ENCODE measurements at places on chromosomes 1 and 21. TPM values are rescaled to one million over a fixed set of nuclear protein-coding genes. Genes with fewer than 3 reads are reported as not detected.

DNA sequence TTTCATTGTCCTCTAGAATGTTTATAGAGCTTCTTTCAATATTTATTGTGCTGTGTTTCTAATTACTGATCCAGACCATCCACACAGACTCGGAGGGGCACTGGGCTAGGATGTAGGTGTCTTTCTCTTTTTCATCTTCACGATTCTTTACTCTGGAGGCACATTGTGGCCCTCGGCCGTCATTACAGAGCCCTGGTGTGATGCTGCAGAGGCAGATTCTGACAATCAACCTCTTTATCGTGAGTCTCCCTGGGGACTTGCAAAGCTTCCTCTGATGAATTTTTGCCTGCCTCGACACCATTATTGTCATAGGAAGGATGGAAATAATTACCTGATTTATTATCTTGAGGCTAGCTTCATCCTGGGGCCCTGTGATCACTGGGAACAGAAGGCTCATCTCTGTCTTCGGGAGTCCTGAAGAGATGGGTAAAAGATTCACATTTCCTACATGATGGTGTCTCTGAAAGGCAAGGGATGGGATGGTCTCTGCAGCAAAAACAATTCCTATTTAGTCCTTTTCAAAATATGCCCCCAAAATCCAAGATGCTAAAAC lies 89.4 kb downstream of the SEC16B start:
- DNase-seq, result no peak

DNA sequence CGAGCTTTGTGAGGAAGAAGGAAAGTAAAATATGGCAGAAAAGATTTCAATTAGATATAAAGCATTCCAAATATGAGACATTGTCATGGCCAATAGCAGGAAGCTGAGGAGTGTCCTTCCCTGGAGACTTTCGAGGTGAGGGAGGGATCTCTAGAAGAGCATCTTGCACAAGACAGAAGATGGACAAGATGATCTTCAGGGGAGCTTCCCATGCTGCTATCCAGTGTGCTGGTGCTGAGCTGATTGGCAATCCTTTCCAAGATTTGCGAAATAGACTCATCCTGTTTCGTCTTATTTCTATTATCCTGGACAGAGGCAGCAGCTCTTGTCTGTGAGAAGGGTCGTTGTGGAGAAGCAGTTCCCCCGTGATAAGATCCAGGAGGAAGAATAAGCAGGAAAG lies 342.0 kb upstream of the CAMK1G start:
- no peak for DNase-seq

DNA sequence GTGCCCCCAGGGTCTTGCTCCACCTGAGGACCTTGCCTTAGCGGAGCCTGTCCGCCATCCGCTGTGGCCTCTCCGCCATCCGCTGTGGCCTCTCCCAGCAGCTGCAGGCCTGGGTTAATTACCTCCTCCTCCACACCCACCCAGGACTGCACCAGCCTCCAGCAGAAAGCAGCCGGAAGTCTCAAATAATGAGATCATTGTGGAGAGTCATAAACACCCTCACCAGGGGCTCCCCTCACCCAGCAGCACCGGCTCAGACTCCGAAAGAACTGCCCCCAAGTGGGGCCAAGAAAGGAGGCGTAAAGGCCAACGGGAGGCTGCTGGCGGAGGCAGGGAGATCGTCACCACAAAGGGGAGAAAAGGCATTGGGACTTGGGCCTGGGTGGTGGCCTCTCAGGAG lies 10.7 kb upstream of the GPR153 start:
- DNase-seq, result no peak

DNA sequence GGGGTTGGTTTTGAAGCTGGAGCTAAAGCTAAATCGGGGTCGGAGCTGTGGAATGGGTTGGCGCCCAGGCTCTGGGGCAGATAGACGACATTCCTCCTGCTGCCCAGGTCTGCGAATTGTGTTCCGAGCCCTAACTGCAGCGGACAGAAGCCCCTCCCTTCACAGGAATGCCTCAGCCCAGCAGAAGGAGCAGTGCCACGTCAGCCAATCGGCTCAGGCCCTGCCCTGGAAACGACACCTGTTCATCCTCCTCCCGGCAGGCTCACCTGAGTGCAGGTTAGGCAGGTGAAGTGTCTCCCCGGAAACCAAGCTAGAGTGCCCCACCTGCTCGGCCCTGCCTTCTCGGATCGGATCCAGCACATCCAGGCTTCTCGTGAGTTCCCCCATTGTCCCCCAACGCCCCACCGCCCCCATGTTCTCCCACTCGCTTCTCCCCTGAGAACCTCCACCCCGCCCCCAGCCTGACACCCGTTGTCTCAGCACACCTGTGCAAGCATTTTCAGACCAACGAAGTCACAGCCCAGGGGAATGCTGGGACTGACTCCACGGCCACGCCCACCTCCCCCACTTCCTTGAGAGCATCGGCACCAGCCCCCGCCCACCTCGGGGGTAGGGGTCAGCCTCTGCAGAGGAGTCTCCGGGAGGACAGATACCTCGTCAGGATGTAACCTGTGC lies 775 bp downstream of the TMEM125 start:
- no peak for DNase-seq

DNA sequence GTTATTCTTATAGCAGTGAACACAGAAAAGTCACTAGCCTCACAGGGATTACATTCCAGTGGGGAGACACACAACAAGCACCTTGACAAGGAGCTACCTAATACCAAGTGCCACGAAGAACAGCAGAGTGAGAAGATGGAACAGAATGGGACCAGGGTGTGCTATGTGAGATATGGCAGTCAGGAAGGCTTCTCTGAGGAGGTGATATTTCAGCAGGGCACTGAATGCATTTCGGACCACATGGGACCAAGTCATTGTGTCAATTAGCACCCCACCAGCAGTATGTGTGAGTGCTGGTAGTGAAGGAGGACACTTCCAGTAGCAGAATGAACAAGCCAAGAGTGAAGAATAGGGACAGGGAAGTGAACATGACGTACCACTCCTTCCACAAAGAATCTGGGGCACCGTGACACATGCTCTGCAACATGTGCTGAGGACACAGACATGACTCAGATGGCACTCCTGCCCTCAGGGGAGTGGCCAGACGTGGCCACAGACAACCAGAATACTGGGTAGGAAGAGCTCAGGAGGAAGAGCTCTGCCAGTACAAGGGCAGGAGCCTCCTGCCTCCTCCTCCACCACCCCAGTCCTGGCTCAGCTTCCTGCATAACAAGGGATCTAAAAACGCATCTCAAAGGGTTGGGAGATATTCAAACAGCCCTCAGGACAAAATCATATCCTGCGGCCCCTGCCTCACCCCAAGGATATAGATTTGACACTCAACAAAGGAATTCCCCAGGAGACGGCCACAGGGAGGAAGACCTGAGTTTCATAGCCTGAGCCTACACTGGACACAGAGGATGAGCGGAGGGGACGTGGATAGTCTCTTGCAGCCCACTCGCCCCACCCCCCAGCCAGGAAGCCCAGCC lies 102.5 kb downstream of the TRABD2B start:
- no peak for DNase-seq

DNA sequence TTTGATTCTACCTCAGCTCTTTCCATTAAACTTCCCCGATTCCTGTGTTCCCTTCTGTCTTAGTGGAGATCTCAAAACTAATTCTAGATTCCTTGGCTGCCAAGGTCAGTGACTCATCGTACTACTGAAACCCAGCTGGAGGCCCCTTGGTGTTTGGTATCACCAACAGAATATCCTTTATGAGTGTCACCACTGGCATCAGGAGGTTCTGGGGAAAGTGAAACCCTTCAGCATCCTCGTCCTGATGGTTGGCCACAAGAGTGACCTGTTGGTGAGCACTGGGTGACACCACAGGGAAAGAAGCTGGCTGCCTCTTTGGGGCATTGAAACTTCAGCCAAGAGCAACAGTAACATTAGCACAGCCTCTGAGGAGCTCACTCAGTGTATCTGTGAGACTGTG lies 9.6 kb downstream of the RAB42 start:
- DNase-seq, result peak; percentile 78

DNA sequence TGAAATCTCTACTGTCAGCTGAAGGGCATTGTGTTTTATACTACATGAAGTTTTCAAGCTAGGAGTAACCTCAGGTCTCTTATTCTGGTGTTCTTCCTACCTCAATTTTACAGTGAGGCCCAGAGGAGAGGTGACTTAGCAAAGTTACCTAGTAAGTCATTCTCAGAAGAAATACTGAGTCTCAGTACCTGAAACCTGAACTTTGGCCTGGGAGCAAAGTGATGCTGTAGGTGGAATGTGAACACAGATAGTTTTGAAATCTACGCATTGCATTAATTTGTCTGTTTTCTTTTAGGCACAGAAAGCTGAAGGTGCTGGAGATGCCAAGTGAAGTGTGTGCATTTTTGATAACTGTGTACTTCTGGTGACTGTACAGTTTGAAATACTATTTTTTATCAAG lies 2.6 kb downstream of the HMGN2 start:
- no peak for DNase-seq

- no peak for DNase-seq
Measured at GRCh38 chr1:20666146-20666545, 5.0 kb upstream of the DDOST start.

DNA sequence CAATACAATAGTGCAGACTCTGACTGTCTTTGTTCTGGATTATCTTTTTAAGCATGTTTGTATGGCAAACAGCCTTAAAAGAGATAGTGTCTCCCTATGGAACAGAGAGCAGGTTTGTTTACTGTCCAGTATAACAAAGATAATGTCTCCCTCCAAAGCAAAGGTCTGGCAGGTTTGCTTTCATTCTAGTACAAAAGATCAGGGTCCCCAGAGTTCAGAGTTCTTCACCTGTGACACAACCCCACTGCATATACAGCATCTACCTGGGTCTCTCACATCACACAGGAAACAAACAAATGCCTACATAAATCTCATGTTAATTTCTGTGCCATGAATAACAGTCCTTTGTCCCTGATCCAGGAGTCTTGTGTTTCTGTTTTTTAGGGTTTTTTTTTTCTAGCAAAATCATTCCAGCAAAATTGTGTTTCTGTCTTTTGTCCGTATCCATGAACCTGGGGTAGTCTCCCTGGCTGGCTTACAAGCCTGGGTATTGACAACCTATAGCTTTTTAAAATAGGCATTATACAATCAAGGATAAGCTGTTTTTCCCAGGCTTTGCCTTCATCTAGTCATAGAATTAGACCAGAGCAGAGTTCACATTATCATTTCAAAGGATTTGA lies 89.4 kb upstream of the PTBP2 start:
- no peak for DNase-seq

The HSD3B2 gene
- not detected for polyA plus RNA-seq

Data from AG04450 (cell line).